ENCODE measurements at places on chromosomes 7 and 10.

- no peak for DNase-seq
Measured at GRCh38 chr7:135538376-135538775, 19.3 kb upstream of the NUP205 start.

- DNase-seq = peak; percentile 79
Measured at GRCh38 chr10:93554760-93555432, 11.6 kb upstream of the FFAR4 start.

GRCh38 chr7:88165697-88166096 is 54.1 kb downstream of the SRI start:
- no peak for DNase-seq

GRCh38 chr7:22958742-22959141 is 55.2 kb downstream of the HYCC1 start:
- DNase-seq = no peak
